Activated CD8-positive, alpha-beta memory T cell treated with anti-CD3 and anti-CD28 coated beads for 48 hours (primary cell): ENCODE measurements at places on chromosomes 13 and 19.
A peak's percentile ranks its signal among the peaks of the same experiment; 100 is the strongest.

GRCh38 chr19:51687791-51688670 is 5.1 kb upstream of the SPACA6 start:
- DNase-seq: no peak

DNA sequence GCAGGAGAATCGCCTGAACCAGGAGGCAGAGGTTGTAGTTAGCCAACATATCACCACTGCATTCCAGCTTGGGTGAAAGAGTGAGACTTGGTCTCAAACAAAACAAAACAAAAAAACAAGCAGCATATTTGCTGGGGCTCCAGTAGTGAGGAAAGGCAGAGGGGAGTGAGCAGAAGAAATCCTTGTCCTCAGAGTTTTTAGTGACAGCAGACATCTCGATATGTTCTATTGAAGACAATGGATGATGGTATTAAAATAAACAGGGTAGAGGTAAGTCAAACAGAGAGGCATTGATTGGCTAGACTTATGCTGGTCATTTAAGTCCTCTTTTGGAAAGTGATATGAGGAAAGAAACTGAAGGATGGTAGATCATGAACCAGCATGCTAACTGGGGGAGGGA is 19.0 kb downstream of the NLRP7 start:
- no peak for DNase-seq

- DNase-seq: no peak
Measured at GRCh38 chr19:1123381-1123780, 19.6 kb downstream of the GPX4 start.

GRCh38 chr19:51651216-51651846 is 4.7 kb upstream of the SIGLEC14 start:
- DNase-seq: no peak

DNA sequence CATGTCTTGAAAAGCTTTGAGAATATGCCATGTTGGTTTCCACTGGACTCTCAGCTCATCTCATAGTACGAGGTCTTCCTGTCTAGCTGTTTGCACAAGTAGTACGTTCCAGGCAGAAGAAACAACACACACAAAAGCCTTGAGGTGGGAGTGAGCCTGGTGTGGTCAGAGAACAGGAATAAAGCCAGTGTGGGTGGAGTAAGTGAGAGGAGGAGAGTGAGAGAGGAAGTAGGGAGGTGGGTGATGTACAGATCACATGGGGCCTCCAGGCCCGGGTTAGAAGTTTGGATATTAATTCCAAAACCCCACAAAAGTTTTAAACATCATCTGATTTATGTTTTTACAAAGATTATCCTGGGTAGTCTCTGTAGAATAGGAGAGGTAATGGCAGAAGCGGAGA is 230.6 kb downstream of the MTUS2 start:
- no peak for DNase-seq

- DNase-seq: peak; percentile 40
Measured at GRCh38 chr19:8396563-8397203, 6.5 kb downstream of the RAB11B start.

DNA sequence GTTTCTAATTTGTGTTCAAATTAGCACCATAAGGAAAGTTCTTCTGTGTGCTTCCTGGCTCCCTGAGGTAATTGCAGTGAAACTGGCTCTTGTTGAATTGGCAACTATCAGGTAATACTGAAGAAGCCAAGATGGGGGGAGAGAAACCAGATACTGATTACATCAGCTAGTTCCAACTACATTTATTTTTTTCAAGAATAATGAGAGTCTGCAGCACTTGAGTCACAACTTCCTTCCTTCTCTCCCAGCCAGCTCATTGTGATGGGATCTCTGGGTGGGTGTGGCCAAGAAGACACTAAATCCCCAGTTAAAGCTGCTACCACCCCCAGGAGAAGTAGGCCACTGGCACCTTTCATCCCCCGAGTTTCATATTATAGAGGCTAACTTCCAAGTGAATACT is 100.7 kb upstream of the RXFP2 start:
- no peak for DNase-seq

- DNase-seq: no peak
Measured at GRCh38 chr13:92994056-92994455, 232.6 kb upstream of the GPC6 start.

DNA sequence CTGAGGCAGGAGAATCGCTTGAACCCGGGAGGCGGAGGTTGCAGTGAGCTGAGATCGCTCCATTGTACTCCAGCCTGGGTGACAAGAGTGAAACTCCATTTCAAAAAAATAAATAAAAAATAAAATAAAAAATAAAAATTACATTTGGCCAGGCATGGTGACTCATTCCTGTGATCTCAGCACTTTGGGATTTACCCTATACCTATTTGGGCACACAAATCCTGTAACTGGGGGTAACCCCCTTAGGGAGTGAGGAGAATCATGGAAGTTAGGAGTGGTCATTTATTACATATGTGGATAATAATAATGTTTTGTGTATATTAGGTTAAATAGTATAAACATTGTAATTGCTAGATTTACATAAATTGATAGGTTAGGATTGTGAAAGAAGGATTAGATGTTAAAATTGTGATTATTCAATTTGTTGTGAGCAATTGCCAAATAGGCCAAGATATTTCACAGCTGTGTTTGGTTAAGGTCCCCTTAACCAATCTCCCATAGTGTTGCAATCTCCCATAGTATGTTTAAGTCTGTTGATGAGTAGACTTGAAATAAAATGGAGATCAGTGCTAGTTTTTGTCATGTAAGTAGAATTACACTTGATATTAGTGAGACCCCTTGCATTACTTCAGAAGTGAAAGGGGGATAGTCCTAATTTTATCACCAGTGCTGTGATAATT is 30.7 kb downstream of the ZNF844 start:
- no peak for DNase-seq

GRCh38 chr19:2812414-2813234 is 7.0 kb upstream of the ZNF554 start:
- DNase-seq: no peak

DNA sequence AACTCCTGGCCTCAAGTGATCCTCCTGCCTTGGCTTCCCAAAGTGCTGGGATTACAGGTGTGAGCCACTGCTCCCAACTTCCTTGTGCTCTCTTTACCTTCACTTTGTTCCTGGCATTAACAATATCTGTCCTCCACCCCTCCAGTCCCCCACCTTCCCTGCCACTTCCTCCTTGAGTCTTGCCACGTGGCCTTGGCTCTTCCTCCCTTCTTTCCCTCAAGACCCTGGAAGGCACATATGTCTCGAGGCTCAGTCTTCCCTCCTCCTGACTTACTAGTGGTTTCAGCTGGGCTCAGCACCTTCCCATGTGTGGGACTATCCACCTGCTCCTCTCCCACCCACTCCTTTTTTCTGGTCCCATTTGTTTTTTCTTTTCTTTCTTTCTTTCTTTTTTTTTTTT is 70.6 kb downstream of the IER2 start:
- DNase-seq: no peak

- DNase-seq: no peak
Measured at GRCh38 chr19:12967907-12968306, 1.5 kb upstream of the DAND5 start.

DNA sequence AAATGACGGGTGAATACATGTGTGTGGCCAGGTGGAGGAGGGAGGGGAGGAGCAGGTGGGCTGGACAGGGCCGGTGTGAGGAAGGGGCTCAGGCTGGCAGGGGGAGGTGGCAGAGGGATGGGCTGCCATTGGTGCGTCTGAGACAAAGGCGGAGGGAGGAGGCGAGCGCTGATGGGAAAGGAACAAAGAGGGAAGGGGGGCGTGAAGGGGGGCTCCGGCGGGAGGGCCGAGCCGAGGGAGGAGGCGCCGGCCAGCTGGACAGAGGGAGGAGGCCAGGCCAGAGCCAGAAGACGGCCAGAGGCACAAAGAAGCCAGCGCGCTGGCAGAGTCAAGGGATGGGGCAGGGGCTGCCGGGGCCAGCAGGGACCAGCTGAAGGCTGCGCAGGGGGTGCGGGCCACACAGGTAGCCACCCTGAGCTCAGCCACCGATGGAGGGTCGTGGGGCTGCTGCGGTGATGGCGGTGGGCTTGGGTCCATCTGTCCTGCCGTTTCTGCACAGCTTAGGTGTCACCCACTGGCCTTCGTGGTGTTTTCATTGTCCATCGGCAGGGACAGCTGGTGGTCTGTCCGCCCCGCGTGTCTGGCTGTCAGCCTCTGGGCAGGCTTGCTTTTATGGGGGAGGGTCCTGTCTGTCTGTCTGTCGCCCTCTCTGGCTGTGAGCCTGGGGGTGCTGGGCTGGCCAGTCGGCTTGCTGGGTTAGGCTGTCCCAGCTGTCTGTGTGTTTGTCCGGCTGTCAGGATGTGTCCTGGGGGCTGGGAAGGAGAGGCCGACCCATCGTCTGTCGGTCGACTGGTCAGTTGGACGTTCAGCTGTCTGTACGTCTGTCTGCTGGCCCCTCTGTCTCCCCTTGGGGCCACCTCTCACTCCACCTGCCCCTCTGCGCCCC is 2.2 kb downstream of the APC2 start:
- DNase-seq: no peak
